NCI-H510A (cell line): ENCODE measurements at places on chromosomes 2 and 18.

GRCh38 chr2:176085120-176085788, 1.5 kb upstream of the EVX2 start:
- peak; percentile 39 for DNase-seq

DNA sequence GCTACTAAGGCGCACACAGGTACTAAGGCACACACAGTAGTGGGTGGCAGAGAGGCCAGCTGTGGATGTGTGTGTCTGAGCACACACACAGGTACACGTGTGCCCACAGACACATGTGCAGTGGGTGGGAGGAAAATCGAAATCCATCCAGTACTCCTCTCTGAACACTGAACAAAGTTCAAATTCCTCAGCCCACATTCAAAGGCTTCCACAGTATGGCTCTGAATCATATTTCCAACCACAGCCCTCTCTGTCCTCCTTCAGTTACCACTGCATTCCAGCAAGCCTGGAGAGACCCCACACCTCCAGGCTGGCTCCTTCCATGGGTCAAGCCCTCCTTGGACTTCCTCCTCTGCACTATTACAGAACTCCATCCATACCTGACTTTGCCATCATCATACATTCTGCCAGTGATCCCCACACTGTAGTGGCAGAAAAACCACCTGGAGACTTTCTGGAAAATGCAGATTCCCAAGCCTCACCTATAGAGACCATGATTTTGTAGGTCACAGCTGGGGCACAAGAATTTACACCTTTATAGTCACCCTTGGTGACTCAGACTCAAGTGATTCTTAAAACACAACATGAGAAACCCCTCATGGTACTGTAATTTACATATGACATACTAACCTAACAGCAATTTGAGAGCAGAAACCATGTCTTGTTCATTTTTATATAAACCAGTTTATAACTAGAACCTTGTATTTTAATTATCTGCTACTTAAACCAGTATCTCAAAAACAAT, 31.4 kb downstream of the EPG5 start:
- no peak for DNase-seq

GRCh38 chr2:30867385-30867784, 60.1 kb upstream of the CAPN13 start:
- DNase-seq = no peak

GRCh38 chr2:176202491-176202890, 14.0 kb downstream of the HOXD1 start:
- no peak for DNase-seq

DNA sequence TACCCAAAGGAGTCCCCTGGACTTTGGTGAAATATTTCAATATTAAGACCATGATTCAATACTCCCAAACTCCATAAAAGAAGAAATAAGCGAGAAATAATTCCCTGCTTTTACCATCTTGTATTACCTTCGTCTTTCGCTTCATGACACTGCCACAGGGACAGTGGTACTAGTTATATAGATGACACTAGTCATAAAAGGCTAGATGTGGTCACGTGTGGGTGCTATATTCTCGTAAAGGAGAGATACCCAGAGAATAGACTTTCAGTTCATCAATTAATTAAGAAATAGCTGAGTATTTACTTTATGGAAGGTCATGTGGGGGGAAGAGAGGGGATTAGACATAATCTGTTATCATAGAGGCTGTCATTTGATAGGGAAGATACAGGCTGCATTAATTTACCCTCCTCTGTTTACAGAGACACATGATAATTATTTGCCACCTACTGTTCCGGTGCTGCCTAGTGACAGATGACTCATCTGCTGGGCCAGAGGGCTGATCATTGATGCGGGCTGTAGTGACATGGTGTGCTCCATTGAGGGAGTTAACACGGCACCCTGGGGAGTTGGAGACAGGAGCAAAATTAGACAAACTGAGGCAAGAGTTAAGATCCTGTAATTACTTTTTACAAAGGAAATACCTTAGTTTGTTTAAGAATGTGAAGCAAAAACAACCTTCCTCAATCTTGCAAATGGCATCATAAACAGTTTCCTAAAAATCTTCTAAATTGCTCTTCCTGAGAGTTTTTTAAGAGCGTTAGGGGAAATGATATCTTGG, 78.2 kb upstream of the ITGB6 start:
- no peak for DNase-seq

DNA sequence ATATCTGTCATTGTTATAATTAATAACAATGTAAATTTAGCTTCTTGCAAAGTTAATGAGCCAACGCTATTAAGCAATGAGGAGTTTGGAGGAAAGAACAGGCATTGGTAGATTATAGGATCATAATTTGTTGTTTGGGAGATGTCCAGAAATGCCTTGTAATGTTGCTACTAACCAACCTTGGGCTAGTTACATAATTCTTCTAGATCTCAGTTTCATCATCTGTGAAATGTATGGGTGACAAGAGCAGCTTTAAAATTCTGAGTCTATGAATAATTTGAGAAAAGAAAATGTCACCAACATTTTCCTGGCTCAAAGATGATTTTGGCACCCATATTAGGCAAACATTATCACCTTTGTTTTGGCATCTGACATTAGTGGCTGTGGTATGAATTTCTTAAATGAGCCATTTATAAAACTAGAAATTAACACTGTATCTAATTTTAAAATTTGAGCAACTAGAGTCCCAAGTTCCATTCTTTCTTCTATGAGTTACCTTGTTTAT, 2.9 kb downstream of the TMEM178A start:
- no peak for DNase-seq

DNA sequence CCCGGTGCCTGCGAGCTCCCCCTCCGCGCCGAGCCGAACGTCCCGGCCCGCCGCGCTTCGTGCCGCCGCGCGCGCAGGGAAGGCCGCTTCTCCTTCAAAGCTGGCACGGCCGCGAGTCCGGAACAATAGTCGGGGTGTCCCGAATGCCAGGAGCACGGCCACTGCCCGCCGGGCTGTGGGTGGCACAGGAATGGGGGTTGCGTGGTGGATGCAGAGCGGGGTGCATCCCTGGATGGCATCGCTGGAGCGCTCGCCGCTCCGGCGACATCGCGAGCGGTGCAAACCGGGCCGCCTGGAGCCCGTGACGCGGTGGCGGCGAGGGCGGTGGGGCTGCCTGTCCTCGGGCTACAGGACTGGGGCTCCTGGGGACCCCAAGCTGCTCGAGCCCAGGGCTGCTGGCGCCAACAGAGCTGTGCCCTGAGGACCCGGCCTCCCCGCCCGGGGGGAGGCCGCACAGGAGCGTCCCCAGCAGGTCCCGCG, 1.1 kb upstream of the SATB2 start:
- DNase-seq = no peak

GRCh38 chr18:3874581-3874980, 424.6 kb downstream of the TGIF1 start:
- DNase-seq = no peak

DNA sequence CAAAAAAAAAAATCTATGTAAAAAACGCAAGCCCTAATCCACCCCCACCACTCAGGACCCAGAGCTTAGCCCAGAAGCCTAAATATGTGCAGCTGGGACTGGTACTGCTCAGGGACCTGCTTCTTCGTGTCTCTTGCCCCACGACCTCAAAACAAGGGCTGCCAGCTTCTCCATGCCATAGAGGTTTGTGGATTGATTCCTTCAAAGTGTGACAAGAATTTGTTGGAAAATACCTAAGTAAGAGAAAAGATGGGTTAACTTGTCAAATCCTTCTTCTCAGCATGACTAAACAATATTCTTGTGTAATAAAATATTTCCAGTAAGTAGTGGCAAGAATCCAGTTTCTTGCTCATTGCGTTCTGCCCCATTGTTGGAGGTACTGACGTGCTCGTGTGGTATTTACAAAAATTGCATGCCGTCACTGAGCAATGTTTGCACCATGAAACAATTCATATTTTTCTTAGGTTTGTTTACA, 825 bp upstream of the SCYGR1 start:
- DNase-seq = no peak

DNA sequence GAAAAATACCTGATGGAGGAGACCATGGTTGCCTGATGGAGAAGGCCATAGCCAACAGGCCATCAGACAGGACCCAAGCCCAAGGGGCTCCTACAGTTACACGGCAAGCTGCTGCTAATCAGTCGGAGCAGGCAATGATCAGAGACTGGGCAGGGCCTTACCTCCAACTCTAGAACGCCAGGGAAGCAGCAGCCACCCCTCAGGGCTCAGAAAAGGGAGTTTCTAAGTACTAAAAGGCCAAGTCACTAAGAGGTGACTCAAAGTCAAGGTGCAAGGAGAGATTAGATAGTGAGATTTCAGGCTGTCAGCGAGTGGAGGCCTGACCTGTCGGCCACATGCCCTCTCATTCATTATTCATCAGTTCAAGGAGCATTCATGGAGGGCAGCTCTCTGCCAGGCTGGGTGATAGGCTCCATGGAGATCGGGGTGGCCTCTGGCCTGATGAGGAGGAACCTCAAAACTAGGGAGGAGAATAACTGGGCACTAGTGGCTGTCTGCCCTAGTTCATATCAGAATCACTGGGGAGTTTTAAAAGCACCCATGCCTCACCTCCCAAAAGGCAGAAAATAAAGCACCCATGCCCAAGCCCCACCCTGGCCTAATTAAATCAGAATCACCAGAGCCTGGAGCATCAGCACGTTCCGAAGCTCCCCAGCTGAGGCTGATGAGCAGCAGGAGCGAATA, 3.6 kb downstream of the VIL1 start:
- no peak for DNase-seq

GRCh38 chr2:7428454-7429204, 511.4 kb downstream of the RNF144A start:
- DNase-seq = no peak

DNA sequence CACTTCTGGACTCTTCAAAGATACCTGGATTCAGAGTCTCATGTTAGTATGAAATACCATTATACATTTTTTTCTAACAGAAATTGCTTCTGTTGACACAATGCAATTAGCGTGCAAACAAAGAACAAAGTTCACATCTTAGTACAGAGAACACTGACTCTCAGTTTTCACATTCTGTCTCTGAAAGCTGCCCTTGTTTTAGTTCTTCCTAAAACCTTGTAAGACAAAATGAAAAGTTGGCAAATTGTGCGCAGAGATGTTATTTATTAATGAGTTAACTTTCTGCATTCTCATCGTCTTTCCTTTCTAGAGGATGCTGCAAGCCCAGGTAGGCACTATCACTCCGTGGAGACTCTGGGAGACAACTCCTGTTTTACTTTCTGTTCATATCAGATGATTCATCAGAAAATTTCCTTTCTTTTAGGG, 377.3 kb upstream of the POU3F3 start:
- DNase-seq = no peak

GRCh38 chr2:183543731-183544130, 419.5 kb downstream of the NUP35 start:
- peak; percentile 25 for DNase-seq

GRCh38 chr18:78640246-78640995, 339.2 kb upstream of the SALL3 start:
- no peak for DNase-seq

GRCh38 chr2:216375286-216375685, 3.0 kb upstream of the MARCHF4 start:
- no peak for DNase-seq

- no peak for DNase-seq
These were observed 106.7 kb downstream of the MEIS1 start for GRCh38 chr2:66541646-66542045.

GRCh38 chr2:238425505-238425978, 1.2 kb upstream of the ASB1 start:
- no peak for DNase-seq

- DNase-seq = no peak
These were observed 22.1 kb upstream of the OTOS start for GRCh38 chr2:240162531-240162930.

DNA sequence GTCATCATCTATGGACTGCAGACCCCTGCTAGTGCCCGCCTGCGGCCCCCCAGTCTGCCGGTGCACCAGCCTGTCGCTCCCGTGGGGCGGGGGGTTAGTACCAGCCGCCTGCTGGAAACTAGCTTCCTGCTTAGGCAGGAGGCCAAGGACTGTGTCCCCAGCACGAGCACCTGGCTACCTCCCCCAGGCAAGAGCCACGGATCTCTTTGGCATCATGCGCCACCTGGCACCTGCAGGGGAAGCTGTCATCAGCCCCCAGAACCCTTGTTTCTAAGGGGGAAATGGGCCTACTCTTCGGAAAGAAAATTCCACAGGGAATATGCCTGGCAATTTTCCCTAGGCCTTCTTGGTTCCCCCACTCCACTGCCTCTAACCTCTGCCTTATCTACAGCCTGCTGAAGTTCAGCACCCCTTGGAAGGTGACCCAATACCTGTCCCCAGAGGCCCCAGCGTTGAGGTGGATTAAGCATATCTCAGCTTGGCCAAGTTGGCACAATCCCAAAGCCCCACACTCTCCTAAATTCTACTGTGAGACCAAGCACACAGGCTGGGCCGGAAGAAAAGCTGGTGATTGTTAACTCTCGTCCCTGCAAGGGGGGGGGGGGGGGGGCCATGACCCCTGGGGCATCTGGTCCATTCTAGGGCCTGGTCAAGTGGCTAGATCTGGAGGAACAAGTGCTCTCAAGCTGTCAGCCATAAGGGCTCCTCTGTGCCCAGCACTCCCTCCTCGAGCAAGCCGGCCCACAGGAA, 62.0 kb upstream of the POMC start:
- no peak for DNase-seq

GRCh38 chr2:11159574-11160170, 4.4 kb downstream of the SLC66A3 start:
- DNase-seq = no peak

- DNase-seq = no peak
These were observed 1.2 kb downstream of the RAB12 start for GRCh38 chr18:8610459-8610851.

- DNase-seq = peak; percentile 75
These were observed 35.3 kb upstream of the PPP1CB start for GRCh38 chr2:28716265-28716865.

DNA sequence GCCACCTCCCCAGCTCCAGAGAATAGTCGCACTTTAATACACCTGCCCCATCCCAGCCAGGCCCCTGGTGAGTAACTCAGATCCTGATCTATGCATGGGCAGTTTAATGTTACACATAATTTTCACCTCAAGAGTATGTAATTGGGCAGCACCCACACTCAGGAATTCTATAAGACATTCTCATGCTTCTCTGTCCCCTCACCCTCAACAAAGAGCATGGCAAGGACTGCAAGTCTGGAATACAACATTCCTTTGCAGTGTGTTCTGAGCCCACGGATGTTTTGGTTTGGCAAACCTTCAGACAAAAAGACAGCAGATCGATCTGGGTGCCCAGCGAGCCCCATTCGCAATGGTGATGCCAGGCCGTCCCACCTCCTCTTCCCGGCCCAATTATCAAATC, 4.9 kb upstream of the SLC14A1 start:
- DNase-seq = no peak

DNA sequence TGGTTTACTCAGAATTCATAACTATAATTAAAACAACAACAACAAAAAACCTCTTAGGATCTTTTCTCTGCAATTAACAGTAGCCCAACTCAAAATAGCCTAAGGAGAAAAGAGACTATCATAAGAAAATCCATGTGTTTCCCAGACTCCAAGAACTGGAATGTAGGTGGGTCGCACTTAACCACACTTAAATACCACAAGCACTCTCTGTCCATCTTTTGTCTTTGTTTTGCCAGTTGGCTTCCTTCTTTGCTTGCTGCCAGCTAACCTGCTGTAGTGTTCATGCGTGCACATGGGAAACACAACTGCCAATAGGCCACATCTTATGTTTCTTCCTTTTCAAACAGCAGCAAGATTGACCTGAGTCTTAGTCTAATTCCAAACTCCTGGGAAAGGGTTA, 24.1 kb upstream of the ACVR1 start:
- no peak for DNase-seq

- peak; percentile 71 for DNase-seq
These were observed 82.5 kb downstream of the SPRED2 start for GRCh38 chr2:65349863-65350262.

- no peak for DNase-seq
These were observed 22.0 kb upstream of the FIGN start for GRCh38 chr2:163757814-163758213.
